ENCODE measurements at places on chromosomes 7 and 10.

- DNase-seq, result no peak
Observed at GRCh38 chr10:85864868-85865526, 501.6 kb downstream of the GRID1 start.

DNA sequence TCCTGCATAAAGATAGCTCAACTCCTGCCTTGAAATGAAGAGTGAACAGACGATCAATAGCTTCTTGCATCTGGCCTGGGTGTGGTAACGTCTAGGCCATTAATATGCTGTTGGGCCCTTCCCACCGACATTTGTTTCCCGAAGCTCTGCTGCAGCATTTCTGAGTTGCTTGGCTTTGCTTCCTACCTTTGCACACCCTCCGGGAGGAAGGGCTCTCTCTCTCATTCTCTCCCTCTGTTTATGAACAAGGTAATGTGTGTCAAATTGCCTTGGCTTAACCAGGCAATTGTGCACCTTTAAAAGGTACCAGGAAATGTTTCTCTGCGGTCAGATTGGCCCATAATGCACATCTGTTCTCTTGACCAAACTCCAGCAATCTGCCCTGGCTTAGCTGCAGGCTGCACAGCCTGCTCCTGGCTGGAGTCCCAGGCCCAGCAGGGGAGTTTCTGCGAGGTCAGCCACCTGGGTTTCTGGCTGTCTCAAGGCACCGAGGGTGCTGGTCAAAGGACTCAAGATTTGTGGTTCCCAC lies 223.7 kb downstream of the SNX10 start:
- peak; percentile 92 for DNase-seq

DNA sequence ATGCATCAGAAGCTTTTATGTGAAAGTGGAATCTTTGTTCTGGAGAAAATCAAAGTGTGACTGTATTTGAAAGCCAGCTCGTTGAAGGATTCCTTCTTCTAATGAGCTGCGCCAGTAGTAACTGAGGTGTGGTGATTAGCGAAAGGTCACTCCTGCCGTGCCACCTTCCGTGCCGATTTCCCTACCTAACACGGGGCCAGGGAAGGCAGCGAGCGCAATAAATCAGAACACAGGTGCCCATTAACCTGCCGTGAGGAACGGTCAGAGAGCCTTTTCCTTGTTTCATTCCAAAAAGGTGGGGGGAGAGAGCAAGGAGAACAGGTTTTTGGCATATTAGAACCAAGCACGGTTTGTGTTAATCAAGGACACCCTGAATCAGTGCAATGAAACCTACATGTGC lies 258.0 kb downstream of the CELF2 start:
- DNase-seq, result no peak

GRCh38 chr7:73879977-73880681 lies 19.2 kb downstream of the TMEM270 start:
- peak; percentile 56 for DNase-seq

GRCh38 chr7:14841086-14841485 lies 61.5 kb downstream of the DGKB start:
- DNase-seq, result no peak

DNA sequence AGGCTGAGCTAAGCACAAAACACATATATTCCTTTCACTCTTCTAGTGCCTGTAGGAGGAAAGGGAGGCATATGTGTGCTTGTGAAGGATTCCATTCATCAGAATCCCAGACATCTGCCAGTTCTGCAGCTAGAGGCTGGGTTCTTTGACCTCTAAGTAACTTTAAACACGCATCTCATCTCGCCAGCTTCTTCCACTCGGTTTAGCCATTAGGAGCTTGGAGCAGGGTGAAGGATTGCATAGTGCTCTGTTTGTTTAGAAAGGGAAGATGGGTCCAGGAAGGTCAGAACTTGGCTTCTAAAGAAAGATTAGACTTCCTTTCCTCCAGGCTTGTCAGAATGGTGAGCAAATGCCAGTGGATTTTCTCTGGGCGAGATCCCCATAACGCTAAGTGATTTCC lies 43.6 kb downstream of the HK1 start:
- DNase-seq, result peak; percentile 71

DNA sequence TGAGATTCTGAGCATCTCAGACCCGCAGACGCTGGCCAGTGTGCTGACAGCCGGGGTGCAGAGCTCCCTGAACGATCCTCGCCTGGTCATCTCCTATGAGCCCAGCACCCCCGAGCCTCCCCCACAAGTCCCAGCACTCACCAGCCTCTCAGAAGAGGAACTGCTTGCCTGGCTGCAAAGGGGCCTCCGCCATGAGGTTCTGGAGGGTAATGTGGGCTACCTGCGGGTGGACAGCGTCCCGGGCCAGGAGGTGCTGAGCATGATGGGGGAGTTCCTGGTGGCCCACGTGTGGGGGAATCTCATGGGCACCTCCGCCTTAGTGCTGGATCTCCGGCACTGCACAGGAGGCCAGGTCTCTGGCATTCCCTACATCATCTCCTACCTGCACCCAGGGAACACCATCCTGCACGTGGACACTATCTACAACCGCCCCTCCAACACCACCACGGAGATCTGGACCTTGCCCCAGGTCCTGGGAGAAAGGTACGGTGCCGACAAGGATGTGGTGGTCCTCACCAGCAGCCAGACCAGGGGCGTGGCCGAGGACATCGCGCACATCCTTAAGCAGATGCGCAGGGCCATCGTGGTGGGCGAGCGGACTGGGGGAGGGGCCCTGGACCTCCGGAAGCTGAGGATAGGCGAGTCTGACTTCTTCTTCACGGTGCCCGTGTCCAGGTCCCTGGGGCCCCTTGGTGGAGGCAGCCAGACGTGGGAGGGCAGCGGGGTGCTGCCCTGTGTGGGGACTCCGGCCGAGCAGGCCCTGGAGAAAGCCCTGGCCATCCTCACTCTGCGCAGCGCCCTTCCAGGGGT lies 703 bp downstream of the RBP3 start:
- DNase-seq, result no peak

DNA sequence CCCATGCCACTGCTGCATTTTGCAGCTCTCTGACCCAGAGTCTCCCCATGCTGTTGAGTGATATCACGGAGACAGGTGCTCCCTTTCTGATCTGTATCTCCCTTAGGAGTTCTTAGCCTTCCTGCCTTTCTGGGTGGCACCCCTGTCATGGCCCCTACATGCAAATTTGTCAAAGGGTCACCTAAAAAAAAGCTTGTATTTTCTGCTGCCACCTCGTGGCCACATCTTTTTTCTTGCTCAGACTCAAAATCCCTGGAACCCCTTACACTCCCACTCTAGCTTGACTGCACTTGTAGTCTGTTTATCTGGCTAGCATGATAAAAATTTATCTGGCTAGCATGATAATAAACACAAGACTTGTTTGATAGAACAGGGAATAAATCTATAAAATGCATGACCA lies 809.1 kb downstream of the SORCS1 start:
- DNase-seq, result no peak

GRCh38 chr7:15972862-15973275 lies 286.4 kb upstream of the MEOX2 start:
- DNase-seq, result peak; percentile 46

GRCh38 chr10:126868371-126868770 lies 36.9 kb upstream of the DOCK1 start:
- no peak for DNase-seq

DNA sequence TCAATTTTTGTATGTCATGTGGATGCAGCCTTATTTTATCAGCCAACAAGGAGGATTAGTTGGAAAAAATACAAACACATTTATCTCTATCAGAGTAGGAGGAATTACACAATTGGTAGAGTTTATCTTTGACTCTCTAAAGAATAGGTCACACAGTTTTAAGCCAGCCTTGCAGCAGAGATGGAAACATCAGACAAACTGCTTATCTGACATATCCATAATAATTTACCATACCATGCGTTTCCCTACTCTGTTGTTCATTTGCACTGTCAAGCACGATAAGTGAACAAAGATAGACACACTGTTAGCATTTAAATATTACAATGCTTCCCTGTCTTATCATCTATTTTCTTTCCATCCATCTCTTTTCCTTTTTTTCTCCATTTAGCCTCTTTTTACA lies 283.7 kb upstream of the SMIM30 start:
- no peak for DNase-seq

- no peak for DNase-seq
Observed at GRCh38 chr10:16689696-16690095, 127.5 kb downstream of the RSU1 start.

DNA sequence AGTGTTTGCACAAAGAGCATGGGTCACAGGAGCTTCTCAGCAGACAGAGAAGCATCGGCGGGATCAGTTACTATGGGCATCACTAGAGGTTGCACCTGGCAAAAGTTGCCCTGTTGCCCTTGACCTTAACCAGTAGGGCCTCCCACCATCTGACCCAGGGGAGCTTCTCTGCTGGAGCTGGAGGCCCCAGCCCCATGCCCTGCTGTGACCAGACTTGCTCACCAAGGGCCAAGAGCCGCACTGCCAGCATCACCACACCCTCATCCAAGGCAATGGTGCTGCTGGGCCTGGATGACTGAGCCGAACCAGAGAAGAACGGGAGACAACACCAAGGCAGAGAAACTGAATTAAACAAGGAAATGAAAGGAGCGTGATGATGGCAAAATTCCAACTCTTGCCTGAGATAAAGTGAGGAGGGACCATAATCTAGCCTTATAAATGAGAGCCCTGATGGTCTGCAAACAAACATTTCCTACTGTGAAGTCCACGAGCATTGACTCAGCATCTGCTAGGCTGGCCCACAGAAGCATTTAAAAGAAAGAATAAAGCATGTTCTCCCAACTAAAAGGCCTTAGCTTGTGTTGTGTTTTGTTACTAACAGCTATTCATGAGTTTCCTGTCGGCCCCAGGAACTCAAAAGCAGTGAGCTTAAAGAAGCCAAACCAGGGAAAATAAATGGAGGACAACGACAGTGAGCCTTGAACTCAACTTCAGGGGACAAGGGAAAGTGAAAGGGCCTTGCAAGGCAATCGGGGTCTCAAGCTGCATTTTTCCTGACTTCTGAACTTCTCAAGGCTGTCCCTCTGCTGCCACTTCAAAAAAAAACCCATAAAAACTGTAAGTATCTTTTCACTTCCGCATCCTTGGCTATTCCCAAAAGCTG lies 60.4 kb downstream of the AFAP1L2 start:
- DNase-seq, result peak; percentile 14

- DNase-seq, result peak; percentile 14
Observed at GRCh38 chr10:10500937-10501336, 516.7 kb upstream of the CELF2 start.

GRCh38 chr7:96933067-96933645 lies 72.2 kb upstream of the DLX6 start:
- DNase-seq, result peak; percentile 1

GRCh38 chr10:82932451-82932850 lies 1057.5 kb downstream of the NRG3 start:
- peak; percentile 22 for DNase-seq

GRCh38 chr10:17386021-17386420 lies 68.4 kb downstream of the ST8SIA6 start:
- no peak for DNase-seq

DNA sequence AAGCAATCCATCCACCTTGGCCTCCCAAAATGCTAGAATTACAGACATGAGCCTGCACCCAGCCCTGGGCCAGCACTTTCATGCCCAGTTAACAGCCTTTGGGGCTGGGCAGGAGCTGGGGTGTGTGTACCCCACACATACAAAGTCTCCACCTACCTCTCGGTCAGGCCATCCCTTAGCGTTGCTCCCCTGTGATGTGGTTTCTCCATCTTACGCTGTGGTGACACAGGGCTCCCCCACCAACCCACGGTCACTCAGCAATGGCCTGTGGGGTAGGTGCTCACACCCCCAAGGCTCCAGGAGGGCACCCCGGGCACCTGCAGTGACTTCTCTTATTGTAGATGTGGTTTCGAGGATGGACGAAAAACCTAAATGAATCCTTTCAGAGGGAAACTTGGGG lies 58.8 kb downstream of the ASB13 start:
- no peak for DNase-seq

DNA sequence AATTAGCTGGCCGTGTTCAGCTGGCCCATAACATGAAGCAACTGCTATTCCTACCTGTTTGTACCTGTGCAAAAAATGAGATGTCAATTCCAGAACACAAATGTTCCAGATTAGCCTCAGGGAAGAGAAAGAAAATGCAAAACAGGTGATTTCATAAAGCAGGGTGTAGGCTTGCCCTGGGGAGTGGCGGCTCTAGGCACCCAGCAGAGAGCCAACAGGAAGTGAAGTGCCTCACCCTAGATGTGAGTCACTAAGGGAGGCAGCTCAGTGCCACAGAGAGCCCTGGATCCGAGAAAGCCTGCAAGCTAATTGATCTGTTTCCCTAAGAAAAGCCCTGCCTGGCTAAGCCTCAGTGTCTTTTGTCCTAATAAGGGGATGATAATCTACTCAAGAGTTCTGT lies 240.0 kb downstream of the ARHGAP21 start:
- peak; percentile 93 for DNase-seq

GRCh38 chr7:418636-419280 lies 100.9 kb downstream of the PDGFA start:
- DNase-seq, result peak; percentile 22

GRCh38 chr10:17409170-17409733 lies 45.1 kb downstream of the ST8SIA6 start:
- peak; percentile 29 for DNase-seq

DNA sequence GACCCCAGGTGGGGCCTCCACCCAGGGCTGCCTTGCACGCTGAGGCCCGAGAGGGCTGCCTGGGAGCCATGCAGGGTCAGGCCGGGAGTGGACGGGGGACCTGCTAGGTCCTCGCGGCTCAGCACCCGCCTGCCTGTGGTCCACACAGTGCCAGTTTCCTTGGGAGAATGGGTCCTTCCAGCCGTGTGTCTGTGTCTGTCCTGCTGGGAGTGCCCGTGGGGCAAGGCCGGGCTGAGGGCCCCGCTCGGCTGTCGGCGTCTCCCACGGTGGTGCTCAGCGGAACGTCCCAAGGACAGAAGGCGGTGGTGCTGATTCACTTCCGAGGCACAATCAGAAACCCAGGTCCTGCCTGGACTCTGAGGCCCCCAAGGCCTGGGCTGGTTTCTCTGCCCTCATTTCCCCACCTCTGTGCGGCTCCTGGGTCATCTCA lies 23.2 kb upstream of the GTPBP4 start:
- DNase-seq, result no peak

- no peak for DNase-seq
Observed at GRCh38 chr10:42940487-42941294, 136.2 kb upstream of the RET start.

DNA sequence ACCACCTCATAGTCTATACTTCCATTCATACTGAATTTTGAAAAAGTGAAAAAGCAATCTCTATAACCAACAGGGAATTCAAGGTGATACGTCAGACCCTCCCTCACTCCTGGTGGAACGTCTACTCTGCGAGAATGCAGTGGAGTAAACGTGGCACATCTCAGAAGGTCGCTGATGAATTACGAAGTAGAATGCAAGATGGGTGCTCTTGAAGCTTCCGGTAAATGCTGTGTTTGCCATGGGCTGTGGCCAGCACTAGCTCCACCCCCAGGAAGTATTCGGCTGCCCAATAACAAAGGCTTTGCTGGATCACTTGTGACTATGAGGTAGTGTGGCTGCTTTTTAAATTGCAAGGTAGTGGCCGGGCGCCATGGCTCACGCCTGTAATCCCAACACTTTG lies 226.0 kb downstream of the PRPF18 start:
- no peak for DNase-seq

- peak; percentile 53 for DNase-seq
Observed at GRCh38 chr10:103727546-103727963, 127.8 kb downstream of the SH3PXD2A start.

GRCh38 chr7:41808541-41808940 lies 105.7 kb upstream of the INHBA start:
- DNase-seq, result no peak

GRCh38 chr10:90417029-90417428 lies 440.8 kb downstream of the HTR7 start:
- peak; percentile 39 for DNase-seq
